Psoas muscle (tissue), 8 donors: ENCODE measurements at places on chromosomes 3 and 15. TPM values are rescaled to one million over a fixed set of nuclear protein-coding genes. Genes with fewer than 3 reads are reported as not detected.

The TOPAZ1 gene
- not detected for total RNA-seq

The GHRL gene
- total RNA-seq: not detected

The SLC15A2 gene
- total RNA-seq: 0.52 TPM

The C15orf39 gene
- total RNA-seq: 4.6 TPM

The CPLX3 gene
- total RNA-seq: not detected
